CD4-positive, alpha-beta T cell (primary cell): ENCODE measurements at places on chromosomes 4 and X.

- no peak for DNase-seq
Observed at GRCh38 chr4:140252141-140252741, 98.3 kb upstream of the MAML3 start.

DNA sequence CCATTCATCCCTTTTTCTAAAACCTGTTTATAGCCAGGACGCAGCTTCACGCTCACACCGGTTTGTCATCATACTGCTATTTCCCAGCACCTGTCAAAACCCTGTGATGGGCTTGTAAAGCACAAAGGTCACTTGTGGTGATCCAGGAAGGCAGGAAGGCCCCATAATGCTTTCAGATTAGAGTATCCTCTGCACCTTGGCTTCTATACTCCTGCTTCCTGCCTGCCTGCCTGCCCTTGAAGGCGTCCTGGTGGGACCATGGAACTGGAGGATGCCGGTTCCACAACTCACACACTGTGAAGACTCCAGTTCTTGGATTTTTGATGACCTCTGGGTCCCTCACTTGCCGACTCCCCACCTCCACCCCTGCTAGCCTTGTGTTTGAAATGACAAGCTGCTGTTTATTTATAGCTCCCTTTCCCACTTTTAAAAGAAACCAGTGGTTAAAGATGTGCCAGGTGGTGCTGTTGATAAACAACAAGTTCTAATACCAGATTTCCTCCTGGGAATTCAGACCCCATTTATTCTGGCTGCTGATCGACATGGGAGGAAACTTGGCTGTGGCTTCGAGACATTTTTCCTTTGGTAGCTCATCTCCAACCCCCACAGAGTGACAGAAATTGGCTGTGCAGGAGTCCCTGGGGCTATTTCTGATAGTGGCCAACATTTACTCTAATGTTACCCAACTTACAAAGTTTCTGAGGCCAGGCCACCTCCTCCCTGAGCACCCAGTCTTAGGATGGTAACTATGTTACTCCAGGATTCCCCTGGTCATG is 211.5 kb downstream of the KDR start:
- DNase-seq, result no peak

- no peak for DNase-seq
Observed at GRCh38 chrX:46317163-46317562, 228.1 kb downstream of the ZNF674 start.

DNA sequence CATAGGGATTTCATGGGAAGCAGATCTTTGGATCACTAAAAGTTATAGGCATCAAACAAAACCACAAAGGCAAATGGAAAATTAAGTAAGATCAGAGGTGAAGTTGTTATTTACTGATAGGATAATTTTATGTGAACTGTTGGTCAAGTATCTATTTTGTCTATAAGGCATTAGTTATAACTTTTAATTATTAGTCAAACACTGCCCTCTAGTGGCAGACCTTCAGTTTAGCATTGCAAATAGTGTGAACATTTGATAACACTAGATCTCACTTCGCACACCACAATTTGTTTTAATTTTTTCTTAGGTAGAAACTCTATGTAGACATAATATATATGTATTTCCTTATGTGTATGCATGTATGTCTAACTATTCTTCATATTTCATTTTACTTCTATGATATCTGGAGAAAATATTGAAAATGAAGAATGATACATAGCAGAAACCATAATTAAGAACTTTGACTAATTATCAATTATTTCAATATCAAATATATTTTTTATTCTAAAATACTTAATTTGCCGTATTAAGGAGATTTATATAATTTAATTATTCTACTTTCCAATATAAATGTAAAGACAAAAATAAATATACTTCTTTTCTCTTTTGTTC is 214.5 kb upstream of the TACR3 start:
- peak; percentile 38 for DNase-seq

- no peak for DNase-seq
Observed at GRCh38 chr4:154908168-154908567, 127.1 kb downstream of the RBM46 start.

DNA sequence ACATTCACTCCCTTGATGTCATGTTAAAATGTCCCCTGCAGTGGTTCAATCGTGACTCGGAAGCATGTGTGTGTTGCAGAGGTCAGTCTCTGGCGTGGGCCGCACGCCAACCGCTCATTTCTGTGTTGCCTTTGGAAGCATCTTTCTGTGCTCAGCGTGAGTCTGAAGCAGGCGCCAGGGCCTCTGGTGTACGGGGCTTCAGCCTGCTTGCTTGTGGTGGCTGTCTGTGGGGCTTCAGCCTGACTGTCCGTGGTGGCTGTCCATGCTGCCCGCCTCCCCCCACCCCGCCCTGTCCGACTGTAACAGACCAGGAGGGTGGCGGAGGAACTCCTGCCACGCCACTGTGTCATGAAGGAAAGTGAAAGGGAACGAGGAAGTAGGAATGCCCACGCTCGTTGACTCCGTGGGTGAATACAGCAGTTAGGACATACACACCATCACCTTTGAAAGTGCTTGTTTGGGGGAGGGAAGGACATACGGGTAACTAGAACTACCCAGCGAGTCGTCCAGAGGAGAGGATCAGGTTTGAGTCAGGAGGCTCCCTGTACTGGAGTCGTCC is 14.7 kb upstream of the CLCN4 start:
- no peak for DNase-seq

GRCh38 chr4:124722071-124722470 is 9.5 kb upstream of the ANKRD50 start:
- no peak for DNase-seq

- DNase-seq, result no peak
Observed at GRCh38 chr4:109486007-109486406, 52.4 kb downstream of the SEC24B start.

DNA sequence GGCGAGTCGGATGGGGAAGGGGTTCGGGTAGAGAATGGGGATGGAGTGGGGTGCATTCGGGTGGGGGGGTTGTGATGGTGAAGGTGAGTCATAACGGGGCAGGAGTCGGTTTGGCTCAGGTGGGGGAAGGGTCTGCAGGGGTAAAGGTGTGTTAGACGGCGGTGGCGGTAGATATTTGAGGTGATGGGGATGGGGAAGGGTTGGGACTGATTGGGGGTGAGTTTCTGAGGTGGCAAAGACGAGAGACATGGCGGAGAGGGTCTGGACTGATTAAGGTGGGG is 738 bp downstream of the SYP start:
- DNase-seq, result no peak

- no peak for DNase-seq
Observed at GRCh38 chr4:141898346-141898745, 262.0 kb downstream of the IL15 start.

- DNase-seq, result no peak
Observed at GRCh38 chrX:38699696-38700095, 101.6 kb upstream of the MID1IP1 start.

DNA sequence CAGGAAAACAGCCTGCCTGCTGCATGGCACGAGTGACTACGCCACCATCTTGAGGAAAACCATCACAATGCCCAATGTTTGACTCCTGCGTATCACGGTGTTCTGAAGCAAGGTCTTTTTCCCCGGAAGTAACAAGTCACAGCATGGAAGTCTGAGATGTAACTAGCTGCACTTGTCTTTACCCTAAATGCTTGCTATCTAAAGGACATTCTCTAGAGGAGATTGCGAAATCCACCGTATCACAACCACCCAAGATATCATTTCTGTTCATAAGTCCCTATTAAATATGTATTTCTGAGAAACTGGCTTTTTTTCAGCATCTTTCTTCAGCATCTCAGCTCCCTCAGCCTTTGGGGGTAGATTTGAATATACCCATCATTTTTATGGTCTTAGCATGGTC is 1565.1 kb downstream of the ARAP2 start:
- DNase-seq, result no peak

DNA sequence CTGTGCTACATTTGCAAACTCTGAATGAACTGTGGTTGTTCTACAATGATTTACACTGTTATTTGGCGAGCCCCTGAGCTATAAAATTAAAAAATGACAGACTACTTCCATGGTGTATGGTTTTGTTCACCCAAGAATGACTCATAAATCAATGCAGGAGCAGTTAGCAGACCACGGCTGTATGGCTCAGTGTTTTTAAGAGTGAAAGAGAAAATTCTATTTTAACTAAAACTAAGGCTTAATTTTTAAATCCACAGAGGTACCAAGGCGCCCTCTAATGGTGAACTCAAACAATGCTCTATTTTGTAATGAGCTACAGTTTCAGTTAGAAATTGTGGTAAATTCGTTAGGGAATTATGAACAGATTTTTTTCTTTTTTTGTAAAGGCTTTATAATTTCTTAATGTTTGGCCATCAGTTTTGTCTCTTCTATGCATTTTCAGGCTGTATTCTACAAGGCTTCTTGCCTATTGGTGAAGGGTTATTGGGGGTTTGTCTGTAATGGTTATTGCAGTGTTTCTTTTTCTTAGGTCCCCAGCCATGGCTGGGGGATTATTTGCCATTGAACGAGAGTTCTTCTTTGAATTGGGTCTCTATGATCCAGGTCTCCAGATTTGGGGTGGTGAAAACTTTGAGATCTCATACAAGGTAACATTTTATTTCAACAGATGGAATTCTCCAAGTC is 32.5 kb downstream of the HMGB2 start:
- DNase-seq, result no peak

DNA sequence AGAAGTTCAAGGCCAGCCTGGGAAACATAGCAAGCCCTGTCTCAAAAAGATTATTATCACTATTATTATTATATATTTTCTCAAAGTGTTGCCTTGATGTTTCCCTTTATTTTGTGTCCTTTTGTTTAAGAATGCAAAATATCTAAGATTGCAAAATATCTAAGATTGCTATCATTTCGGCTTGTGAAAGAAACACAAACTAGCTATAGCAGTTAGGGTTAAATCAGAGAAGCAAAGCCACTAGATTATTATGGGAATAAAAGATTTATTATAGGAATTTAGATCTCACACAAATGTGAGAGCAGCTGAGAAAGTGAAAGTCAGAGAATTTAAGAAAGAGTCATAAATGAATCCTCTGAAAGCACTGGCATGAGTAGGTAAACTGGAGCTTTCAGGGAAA is 18.0 kb upstream of the TMEM184C start:
- DNase-seq, result no peak

GRCh38 chrX:119488749-119489148 is 20.5 kb downstream of the SLC25A5 start:
- peak; percentile 15 for DNase-seq

DNA sequence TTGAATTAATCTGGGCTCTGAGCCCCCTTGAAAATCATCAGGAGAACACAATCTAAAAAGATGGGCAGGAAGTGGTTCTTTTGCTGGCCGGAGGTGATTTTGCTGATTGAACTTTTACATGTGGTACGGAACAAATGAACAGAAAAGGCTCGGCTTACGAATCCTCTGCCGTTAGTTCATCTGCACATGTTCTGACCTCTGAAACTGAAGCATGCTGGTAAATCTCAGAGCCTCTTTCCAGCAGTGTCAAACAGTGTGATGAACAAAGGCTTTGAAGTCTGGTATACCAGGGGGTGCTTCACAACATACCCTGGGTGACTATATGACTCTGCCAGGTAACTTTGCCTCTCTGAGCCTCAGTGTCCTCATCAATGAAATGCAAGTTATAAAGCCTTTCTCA is 194.2 kb upstream of the C1QTNF7 start:
- no peak for DNase-seq

DNA sequence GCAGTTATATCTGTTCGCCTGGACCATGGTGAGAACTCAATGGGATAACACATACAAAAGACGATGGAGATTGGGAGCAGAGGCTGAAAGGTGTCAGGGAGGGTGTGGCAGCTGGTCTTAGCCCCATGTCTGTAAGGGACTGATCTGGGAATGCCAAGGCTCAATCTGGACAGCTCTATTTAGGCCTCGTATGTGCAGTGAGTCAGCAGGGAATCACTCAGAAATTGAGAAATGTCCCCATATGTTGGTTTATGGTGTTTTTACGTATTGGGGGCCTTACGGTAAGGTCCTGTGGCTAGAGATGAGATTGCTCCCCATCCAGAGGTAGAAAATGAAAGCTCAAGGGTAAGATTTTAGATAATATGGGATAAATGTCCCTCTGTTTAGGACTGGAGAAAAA is 71.4 kb upstream of the TTC29 start:
- DNase-seq, result no peak

- no peak for DNase-seq
Observed at GRCh38 chrX:46676399-46677356, 82.2 kb downstream of the SLC9A7 start.

DNA sequence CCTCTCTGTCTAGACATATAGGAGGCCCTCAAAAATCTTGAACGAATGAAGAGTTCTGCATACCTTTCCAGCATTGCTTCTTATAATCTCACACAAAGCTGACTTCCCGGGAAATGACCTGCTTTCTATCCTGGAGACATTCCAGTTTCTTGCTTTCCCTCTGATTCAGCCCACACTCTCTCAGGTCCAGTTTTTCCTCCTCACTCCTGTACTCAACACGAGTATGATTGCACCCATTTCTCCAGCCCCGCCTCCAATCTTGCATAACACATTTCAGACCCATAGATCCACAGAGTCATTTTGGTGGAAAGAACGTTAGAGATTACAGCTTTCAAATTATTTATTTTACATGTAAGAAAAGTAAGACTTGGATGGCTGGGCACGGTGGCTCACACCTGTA is 127.5 kb upstream of the TLR3 start:
- DNase-seq, result no peak

DNA sequence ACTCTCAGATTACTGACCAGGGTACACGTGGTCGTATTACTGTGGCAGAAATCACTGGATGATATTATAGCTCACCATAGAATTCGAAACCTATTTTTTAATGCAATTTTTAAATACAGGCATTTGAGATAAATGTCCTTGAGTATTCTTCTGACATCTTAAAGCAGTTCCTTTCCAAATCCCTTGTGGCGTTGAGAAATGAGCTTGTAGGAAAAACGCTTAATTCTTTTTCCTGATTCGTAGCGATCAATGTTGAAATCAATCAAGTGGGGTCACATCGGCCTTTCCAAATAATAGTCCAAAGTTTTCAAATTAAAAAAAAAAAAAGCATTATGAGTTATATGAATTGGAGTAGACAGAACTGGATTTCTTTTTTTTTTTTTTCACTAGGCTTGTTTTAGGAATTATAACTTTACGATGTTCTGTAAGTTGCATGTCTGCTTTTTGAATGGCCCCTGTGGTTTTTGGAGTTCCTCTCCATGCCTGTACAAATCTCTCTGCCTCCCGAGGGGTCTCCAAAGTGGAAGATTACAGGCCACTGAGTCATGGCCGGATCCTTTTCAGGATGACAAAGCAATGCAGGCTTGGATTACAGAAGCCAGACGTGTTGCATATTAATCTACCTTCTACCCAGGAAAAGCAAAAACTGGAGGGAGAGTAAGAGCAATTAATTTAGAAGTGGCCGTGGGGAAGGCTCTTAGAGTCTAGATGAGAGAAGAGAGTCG is 226.1 kb downstream of the SHOX start:
- no peak for DNase-seq
